Astrocyte (in vitro differentiated cells and primary cell): ENCODE measurements at places on chromosomes 16 and 17. TPM values are rescaled to one million over a fixed set of nuclear protein-coding genes. Genes with fewer than 3 reads are reported as not detected.

DNA sequence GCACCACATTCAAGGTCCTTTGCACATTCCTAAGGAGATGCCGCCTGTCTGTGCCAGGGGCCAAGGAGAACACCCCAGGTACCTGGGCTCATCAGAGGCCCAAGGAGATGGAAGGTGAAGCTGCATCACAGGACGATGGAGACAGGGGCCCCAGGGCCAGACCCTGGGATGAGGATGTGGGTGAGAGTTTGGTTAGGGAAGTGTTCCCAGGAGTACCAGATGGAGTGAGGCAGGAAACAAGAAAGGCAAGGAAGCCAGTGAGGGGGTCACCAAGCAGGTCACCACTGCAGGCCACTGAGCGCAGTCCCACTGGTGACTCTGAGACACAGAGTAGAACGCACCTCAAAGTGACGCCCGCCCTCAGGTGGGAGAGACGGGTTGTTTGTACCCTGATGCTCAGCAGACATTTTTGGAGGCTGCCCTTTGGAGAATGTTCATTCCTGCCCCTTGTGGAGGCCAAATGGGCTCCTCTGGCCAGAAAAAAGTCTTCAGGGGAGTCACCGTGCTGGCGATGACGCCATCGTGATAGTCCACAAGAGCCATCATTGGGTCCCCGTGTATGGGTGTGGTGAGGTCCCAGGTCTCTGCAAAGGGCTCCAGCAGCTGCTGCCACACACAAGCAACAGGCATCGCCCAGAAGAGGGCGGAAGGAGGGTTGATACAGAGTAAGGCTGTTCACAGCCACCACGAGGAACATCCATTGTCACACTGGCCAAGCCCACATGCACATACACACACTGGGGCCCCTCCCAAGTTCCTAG lies 57.5 kb downstream of the BEAN1 start:
- no peak for DNase-seq

DNA sequence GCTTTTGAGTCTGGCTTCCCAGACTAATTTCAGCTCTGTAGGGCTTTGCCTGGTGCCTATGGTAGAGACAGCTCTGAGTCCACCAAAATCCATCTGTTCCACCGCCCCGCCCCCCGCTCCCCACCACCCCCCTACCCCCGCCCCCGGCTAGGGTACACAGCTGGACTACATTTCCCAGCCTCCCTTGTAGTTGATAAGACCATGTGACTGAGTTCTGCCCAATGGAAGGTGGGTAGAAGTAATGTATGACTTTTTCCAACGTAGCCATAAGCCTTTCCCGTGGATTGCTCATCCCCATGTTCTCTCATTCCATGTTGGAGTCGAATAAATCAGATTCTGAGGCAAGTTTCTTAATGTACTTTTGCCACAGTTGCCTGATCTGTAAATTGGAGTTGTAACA lies 786.7 kb upstream of the EEF2KMT start:
- DNase-seq = no peak

- DNase-seq = peak; percentile 85
These were observed 39.9 kb downstream of the SNX29 start for GRCh38 chr16:12016291-12016947.

- DNase-seq = no peak
These were observed 2.3 kb downstream of the TOP2A start for GRCh38 chr17:40415390-40415789.

DNA sequence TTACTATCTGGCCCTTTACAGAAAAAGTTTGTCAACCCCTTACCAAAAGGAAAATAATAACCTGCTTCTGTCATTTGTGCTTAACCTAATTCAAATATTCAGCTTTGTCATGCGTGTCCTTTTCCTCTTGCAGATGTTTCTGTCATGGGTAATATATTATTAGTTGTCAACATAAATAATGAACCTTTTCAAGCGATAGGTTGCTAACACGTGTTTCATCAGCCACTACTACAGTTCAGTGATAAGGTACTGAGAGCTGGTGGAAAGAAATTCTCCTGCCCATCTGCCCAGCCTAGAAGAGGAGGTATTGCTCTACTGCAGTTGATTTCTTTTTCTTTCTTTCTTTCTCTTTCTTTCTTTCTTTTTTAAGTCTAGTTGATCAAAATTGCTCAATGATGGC lies 12.0 kb upstream of the SRSF1 start:
- no peak for DNase-seq

DNA sequence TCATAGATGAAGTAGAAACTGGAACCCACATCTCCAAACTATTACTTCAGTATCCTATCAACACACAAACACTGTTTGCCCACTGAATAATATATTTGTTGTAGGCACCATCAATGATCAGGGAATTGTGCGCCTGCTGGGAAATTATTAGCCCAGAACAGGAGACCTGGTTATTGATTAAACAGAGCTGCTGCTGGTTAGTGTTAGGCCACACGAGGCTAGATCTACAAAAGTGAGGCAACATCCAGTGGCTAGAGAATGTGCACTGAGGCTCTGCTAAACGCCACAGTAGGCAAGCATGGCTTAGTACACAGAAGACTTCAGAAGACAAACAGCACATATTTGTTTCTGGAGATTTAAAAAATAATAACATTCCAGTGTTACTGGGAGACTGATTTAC lies 11.0 kb downstream of the ABHD15 start:
- no peak for DNase-seq

- no peak for DNase-seq
These were observed 24.6 kb downstream of the CNGB1 start for GRCh38 chr16:57946181-57946801.

The KRT17 gene
- total RNA-seq = 21.4 and 28.3 TPM in 2 replicates

GRCh38 chr17:80873307-80873951 lies 118.2 kb upstream of the CHMP6 start:
- peak; percentile 29 for DNase-seq

GRCh38 chr17:14621826-14622614 lies 321.1 kb downstream of the HS3ST3B1 start:
- no peak for DNase-seq

DNA sequence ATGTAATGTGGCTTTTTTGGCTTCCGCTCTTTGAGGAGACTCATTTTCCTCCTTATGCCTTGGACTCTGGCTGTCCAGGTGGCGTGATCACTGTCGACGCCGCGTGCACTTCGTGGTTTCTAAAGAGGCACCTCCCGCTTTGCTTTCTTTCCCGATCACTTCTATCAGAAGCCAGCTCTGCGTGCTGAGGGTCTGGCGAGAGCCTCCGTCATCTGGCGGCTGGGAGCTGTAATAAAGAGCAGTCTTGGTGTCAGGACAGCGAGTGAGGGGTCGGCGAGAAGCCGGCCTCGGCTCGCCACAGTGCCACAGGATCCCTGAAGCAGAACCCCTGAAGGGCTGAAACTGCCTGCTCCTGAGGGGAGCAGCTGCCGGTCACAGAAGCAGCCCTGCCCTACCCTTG lies 7.4 kb downstream of the ZNF750 start:
- no peak for DNase-seq
